Caco-2 (cell line): ENCODE measurements at places on chromosomes 7 and 10. TPM values are rescaled to one million over a fixed set of nuclear protein-coding genes. Genes with fewer than 3 reads are reported as not detected.

DNA sequence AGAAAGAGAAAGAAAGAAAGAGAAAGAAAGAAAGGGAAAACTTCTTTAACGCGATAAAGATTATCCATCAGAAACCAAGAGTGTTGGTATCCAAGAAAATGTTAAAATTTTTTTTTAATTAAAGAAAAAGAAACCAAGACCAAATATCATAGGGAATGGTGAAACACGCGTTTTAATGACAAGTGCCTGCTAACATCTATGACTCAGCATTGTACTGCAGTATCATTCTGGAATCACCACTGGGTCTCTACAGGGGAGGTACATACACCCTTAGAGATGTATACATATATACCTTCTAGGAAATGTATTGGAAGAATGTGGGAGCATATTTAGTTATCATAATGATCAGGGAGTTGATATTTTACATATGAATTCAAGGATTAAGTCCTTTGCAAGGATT lies 32.1 kb upstream of the PIK3AP1 start:
- H3K36me3 ChIP-seq: no peaks in the 10 kb centered on the region
- no peak overlapping the region for H3K4me3 ChIP-seq
- H3K27ac ChIP-seq: no peak overlapping the region
- H3K4me1 ChIP-seq: no peaks in the 10 kb centered on the region
- DNase-seq: no peak

DNA sequence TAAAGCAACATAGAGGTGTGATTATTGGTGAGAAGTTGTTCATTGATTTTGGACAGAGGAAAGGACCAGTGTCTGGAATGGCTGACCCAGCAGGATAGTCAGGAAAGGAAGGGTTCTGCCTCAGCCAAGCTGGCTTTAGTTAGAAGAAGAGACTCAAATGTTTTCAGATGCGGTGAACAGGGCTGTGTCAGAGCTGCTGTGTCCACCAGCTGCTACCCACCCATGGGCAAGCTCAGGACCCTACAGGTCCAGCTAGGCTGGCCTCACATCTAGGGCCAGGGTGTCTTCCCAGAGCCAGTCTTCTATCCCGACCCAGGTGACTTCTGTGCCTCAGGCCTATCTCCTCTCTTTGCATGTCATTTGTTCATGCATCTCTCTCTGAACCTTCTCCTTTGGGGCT lies 37.3 kb upstream of the CXCL12 start:
- no peaks in the 10 kb centered on the region for H3K36me3 ChIP-seq
- no peaks in the 10 kb centered on the region for H3K27me3 ChIP-seq
- H3K27ac ChIP-seq: no peak overlapping the region
- H3K4me3 ChIP-seq: no peak overlapping the region
- no peaks in the 10 kb centered on the region for H3K4me1 ChIP-seq
- no peak for DNase-seq

DNA sequence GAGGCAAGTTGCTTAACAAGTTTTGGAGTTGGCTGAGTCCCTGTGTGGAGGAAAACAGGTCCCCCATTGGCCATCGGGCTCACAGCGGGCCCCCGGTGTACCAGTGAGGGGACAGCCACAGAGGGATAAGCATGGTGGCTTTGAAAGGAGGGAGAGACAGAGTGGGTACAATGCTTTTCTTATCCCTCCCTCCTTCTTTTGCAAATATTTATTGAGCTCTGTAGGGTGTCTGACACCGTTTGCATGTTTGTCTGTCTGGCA lies 2.8 kb downstream of the HTRA1 start:
- H3K4me3 ChIP-seq: no peak overlapping the region
- H3K27me3 ChIP-seq: peaks cover 16% of the 10 kb centered on the region
- peaks cover 5% of the 10 kb centered on the region for H3K4me1 ChIP-seq
- DNase-seq: no peak
- H3K36me3 ChIP-seq: no peaks in the 10 kb centered on the region

DNA sequence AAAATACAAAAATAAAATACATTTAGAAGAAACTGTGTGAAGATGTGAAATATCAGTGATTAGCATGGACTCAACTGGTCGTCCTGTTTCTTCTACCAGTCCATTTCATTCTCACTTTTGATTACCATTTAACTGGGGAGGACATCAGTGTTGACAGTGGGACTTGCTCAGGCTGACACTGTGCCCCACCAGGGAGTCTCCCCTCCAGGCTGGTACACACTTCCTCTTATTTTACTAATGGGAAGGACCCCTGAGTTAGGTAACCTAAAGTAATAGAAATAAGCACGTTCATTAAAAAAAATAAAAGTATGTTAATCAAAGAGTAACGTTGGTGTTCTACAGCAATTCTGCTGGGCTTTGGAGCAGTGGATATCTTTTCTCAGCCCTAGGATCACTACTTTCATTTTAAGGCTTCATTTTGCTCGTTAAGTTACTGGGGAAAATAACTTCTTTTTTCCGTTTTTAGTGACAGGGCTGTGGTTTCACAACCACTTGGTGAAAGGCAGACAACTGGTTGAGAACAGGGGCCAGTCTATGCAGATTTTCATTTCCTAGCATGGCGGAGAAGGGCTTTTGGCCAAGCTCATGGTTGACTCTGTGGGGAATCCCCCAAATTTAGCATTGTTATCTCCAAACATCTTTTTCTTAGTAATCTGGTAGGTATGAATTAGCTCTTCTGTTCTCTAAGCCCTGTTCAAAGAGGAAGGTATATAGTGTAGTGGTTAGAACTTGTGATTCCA lies 2.1 kb downstream of the SNX10 start:
- no peaks in the 10 kb centered on the region for H3K4me1 ChIP-seq
- DNase-seq: no peak
- H3K27ac ChIP-seq: no peak overlapping the region
- no peaks in the 10 kb centered on the region for H3K36me3 ChIP-seq
- H3K27me3 ChIP-seq: no peaks in the 10 kb centered on the region
- H3K4me3 ChIP-seq: no peak overlapping the region

- no peaks in the 10 kb centered on the region for H3K27me3 ChIP-seq
- no peak overlapping the region for H3K27ac ChIP-seq
- H3K4me3 ChIP-seq: no peak overlapping the region
- H3K4me1 ChIP-seq: no peaks in the 10 kb centered on the region
- H3K36me3 ChIP-seq: no peaks in the 10 kb centered on the region
These were observed 31.5 kb downstream of the PHF14 start for GRCh38 chr7:11005202-11005601.

The LRRN3 gene
- 0.68 and 0.77 TPM in 2 replicates for total RNA-seq
